Transverse colon (tissue), 4 donors: ENCODE measurements at places on chromosomes 13 and 19. TPM values are rescaled to one million over a fixed set of nuclear protein-coding genes. Genes with fewer than 3 reads are reported as not detected.

The PCDH17 gene
- 0.80 TPM for total RNA-seq

- H3K4me3 ChIP-seq = no peak overlapping the region
- no peak overlapping the region for H3K27ac ChIP-seq
- no peaks in the 10 kb centered on the region for H3K27me3 ChIP-seq
- no peaks in the 10 kb centered on the region for H3K36me3 ChIP-seq
- no peak for DNase-seq
Measured at GRCh38 chr13:43848001-43848649, 31.4 kb downstream of the CCDC122 start.

- DNase-seq = no peak
- H3K27ac ChIP-seq = no peak overlapping the region
- H3K36me3 ChIP-seq = no peaks in the 10 kb centered on the region
- H3K4me1 ChIP-seq = peaks cover 9% of the 10 kb centered on the region
- H3K4me3 ChIP-seq = no peak overlapping the region
- H3K27me3 ChIP-seq = no peaks in the 10 kb centered on the region
Measured at GRCh38 chr19:5125797-5126497, 157.0 kb downstream of the KDM4B start.

GRCh38 chr19:45499196-45500180 is 1.2 kb downstream of the PPM1N start:
- peaks cover 31% of the 10 kb centered on the region for H3K4me1 ChIP-seq
- peak; percentile 68 for DNase-seq
- no peak overlapping the region for H3K27ac ChIP-seq
- peaks cover 42% of the 10 kb centered on the region for H3K27me3 ChIP-seq
- peak overlapping the region; percentile 41 for H3K4me3 ChIP-seq

DNA sequence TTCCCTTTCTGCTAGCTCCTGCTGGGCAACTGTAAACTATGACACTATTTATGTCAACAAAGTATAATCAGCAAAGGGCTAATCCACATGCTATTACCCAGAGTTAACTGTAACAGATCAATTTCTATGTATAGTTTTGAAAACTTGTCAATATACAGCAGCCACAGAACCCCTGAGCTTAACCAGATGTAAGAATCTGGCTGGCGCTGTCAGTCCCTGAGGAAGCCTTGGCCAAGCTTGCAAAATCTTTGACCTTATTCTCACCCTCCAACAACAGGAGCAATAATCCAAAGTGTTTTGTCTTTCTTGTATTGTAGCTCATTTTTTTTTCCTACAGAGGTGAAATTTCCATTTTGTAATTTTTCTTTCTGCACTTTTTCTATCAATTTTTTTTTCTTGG is 1230.1 kb upstream of the SLC10A2 start:
- H3K27me3 ChIP-seq = no peaks in the 10 kb centered on the region
- DNase-seq = no peak

- no peak overlapping the region for H3K27ac ChIP-seq
- no peak for DNase-seq
- peaks cover 43% of the 10 kb centered on the region for H3K36me3 ChIP-seq
- no peaks in the 10 kb centered on the region for H3K27me3 ChIP-seq
- no peaks in the 10 kb centered on the region for H3K4me1 ChIP-seq
Measured at GRCh38 chr13:48353590-48353989, 50.0 kb downstream of the RB1 start.

DNA sequence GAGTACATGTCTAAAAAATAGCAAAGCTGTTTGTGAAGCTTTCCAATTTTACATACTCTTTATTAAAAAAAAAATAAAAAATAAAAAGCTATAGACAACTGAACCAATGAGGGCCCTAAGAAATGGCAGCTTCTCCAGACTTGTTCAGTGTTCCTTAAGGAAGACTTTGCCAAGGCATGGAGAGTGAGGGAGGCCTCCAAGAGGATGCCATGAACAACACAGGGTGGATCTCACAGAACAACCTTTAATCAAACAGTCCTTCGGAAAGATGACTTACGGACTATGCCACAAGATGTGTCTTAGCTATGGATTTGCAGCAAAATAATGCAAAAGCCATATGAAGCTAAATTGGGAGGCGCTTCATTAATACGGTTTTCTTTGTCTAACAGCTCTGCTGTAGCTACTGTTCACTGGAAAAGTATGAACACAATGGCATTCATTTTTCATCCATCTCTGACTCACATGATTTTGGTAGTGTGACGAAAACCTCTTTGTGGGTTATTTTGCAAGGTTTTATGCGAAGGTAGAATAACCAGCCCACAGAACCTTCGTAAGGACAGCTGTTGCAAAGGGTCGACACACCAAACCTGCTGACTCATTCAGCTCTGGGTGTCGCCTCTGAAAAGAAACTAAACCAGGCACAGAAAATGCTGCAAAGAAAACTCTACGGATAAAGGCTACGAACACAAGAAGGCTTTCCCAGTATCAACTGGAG is 27.7 kb downstream of the EFNB2 start:
- no peaks in the 10 kb centered on the region for H3K27me3 ChIP-seq
- H3K4me3 ChIP-seq = no peak overlapping the region
- no peaks in the 10 kb centered on the region for H3K4me1 ChIP-seq

DNA sequence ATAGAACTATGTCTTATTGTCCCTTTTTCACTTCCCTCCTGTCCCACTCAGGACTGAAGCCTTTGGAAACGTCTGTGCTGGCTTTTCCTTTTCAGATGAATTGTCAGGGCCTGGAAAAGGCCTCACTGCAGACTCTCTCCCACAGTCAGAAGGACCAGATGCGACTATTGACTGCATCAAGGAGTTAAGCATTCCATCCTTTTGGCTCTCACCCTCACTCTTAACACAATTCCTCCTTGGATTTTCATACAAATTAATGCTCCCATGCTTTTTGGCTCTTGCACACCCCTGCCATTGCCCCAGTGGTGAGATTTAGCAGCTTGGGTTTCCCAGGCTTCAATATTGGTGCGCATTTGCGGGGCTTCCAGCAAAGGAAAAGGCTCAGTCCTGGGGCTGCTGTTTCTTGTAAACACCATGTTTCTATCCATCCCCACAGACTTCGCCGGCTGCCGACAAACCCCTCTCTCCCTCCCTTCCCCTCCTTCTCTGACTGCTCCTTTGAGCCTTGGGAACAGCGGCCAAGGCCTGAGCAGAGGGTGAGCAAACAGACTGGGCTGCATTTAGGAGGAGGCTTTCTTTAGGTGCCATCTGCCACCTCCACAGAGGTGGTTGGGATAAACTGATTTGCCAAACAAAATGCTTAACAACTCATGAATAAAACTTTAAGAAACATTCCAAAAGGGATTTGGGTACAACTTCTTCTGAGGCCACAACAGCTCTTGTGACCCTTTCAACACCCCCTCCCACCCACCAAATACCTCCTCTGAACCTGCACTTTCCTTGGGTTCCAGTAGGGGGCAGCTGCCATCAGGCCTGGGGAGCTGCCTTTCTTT is 48.6 kb upstream of the PCDH8 start:
- no peak overlapping the region for H3K27ac ChIP-seq
- H3K4me1 ChIP-seq = no peaks in the 10 kb centered on the region
- peak; percentile 11 for DNase-seq
- no peaks in the 10 kb centered on the region for H3K36me3 ChIP-seq
- H3K4me3 ChIP-seq = no peak overlapping the region

DNA sequence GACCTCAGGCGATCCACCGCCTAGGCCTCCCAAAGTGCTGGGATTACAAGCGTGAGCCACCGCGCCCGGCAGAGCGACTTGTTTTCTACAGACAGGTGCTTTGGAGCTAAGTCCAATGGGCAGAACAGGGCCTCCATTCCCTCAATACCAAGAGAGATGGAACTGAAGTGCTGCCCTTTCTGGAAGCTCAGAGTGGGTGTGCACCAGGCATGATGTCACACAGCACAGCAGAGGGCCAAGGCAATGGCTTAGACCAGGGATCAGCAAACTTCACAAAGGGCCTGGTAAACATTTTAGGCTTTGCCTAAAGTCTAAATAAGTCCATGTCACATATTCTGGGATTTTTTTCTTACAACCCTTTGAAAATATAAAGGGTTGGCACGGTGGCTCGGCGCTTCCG is 21.3 kb downstream of the TLE6 start:
- H3K27ac ChIP-seq = no peak overlapping the region
- no peak for DNase-seq
- H3K4me3 ChIP-seq = no peak overlapping the region
